ENCODE measurements at places on chromosomes 1 and 21. TPM values are rescaled to one million over a fixed set of nuclear protein-coding genes. Genes with fewer than 3 reads are reported as not detected.

Gene ACOT11
- 3.4 TPM for polyA plus RNA-seq

Gene OTUD7B
- 3.1 TPM for polyA plus RNA-seq

DNA sequence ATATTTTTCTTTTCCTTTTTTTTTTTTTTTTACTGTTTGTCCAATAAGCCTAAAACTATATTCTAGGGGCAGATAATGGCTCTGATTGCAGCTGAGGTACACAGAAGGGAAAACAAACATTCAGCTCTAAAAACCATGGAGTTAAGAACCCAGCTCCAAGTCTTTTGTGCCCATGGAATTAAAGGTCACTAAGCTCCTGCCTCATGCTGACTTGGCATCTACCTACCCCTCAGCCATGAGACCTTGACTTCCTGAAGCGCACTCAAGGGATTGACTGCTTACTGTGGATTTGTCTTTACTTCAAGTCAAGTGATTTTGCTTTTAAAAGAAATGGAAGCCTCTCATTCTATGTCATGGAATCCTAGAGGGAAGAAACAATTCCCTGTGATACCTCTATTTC lies 192.3 kb downstream of the AMY1C start:
- DNase-seq, result no peak

- no peak for DNase-seq
Measured at GRCh38 chr1:82007804-82008203, 207.1 kb downstream of the ADGRL2 start.

GRCh38 chr1:174080819-174081218 lies 58.7 kb upstream of the RC3H1 start:
- DNase-seq, result no peak

- no peak for DNase-seq
Measured at GRCh38 chr1:76639181-76639580, 228.1 kb upstream of the ST6GALNAC5 start.

GRCh38 chr1:91912266-91912665 lies 26.3 kb upstream of the TGFBR3 start:
- DNase-seq, result no peak

Gene C1QA
- not detected for polyA plus RNA-seq

DNA sequence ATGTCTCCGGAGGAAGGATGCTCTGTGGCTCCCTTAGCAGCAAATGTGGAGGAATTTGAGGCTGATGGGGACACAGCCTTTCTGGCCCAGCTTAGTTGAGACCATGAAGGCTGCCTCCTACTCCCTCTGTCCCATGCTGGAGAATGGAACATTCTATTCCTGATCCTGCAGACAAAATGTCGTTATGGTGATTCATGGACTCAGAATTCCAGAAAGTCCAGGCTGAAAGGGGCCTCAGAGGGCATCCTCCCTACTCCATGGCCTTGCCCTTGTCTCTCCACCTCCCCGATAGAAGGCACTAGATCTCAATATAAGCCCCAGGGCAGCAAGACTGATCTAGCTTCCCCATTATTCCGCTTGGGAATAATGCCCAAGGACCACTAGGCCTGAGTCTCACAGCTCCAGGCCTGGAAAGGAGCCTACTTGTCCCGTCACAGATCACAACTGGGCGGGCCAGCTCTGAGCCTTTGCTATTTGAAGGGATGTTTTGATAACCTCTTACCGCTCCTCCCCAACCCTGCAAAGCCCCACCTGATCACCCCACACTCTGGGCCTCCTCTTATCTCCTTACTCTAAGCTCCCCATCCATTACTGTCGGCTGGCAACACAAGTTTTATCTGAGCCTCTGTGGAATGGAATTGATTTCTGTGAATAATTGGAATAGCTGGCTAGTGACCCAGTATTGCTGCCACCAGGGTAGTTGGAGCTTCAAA lies 52.8 kb upstream of the TRABD2B start:
- DNase-seq, result peak; percentile 27
